ENCODE measurements at places on chromosomes 7 and 10.
A peak's percentile ranks its signal among the peaks of the same experiment; 100 is the strongest.

DNA sequence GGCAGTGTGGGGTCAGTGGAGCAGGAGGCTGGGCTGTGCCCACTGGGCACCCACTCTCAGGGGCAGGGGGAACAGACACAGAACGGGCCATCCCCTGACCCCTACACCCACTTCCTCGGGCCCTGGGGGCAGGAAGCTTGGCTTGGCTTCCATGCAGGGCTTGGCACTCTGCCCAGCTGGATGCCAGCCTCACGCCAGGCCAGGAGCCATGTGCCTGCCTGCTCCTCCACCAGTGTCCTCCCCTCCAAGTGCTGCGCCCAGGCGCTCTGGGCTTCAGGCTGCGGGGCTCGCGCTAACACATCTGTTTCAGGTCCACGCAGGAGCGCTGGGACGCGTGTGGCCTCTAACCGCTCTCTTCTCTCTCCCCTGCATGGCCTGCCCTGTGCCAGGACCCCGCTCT is 12.7 kb downstream of the LDB3 start:
- DNase-seq, result peak; percentile 63

GRCh38 chr10:102626026-102626685 is 18.1 kb upstream of the TRIM8 start:
- no peak for DNase-seq

DNA sequence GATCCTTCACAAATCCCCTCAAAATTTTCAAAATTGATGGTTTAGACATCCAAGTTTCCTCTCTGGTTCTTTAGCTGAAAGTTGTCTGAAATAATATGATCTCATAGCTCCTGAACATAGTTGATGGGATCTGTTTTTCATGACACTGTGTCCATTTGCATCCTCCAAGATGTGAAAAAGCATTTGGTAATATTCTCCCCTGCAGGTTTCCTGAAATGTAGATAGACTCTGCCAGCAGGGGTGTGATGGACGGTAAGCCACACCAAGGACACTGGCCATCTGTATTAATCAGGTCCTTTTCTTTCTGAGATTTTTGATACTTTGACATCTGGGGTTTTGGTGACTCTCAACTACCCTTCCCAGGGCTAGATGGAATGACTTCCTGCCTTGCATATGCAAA is 79.6 kb upstream of the GRB10 start:
- DNase-seq, result no peak

GRCh38 chr7:16397501-16398145 is 23.7 kb downstream of the CRPPA start:
- DNase-seq, result no peak
